OCI-M1 (cell line): ENCODE measurements at places on chromosomes 4 and X.

GRCh38 chrX:114584983-114585842, 1.3 kb downstream of the HTR2C start:
- no peak for DNase-seq

- no peak for DNase-seq
These were observed 24.4 kb downstream of the IGSF1 start for GRCh38 chrX:131264665-131265064.

DNA sequence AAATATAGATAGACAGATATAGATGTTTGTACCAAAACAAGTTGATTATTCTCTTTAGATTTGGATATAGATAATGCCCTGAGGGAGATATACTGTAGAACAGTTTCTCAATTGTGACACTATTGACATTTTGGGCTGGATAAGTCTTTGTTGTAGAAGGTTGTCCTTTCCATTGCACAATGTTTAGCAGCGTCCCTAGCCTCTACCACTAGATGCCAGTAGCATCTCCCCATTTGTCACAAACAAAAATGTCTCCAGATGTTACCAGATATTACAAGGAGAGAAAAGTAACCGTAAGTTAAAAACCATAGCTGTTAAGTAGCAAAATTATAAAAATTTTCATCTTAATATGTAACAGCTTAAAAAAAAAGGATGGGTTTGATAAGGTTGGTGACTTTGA, 2595.3 kb downstream of the ARAP2 start:
- DNase-seq, result peak; percentile 61

GRCh38 chr4:158129694-158130093, 43.1 kb downstream of the GASK1B start:
- DNase-seq, result no peak

DNA sequence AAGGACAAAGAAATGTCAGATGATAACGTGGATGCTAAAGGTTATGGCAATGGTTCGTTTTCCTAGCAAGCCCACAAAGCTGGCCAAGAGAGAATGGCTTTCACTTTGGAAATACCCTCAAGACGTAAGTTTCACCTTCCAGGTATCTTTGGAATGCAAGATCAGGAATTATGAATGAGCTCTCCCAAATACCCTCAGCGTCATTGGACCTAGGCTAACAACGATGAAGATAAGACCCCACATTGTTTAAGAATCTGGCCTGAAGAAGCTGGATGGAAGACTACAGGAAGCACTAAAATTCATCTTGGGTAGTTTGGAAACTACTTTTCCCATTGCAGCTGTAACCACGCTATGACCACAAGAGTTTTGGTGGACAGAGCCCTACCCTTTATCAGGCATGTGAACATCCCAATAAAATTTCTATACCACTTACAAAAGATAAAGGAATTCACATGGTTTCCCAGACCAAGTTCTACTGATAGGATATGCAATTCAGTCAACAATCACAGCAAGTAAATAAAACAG, 111.9 kb downstream of the KDR start:
- no peak for DNase-seq

GRCh38 chrX:111743316-111743715, 62.3 kb downstream of the ALG13 start:
- DNase-seq, result peak; percentile 7

DNA sequence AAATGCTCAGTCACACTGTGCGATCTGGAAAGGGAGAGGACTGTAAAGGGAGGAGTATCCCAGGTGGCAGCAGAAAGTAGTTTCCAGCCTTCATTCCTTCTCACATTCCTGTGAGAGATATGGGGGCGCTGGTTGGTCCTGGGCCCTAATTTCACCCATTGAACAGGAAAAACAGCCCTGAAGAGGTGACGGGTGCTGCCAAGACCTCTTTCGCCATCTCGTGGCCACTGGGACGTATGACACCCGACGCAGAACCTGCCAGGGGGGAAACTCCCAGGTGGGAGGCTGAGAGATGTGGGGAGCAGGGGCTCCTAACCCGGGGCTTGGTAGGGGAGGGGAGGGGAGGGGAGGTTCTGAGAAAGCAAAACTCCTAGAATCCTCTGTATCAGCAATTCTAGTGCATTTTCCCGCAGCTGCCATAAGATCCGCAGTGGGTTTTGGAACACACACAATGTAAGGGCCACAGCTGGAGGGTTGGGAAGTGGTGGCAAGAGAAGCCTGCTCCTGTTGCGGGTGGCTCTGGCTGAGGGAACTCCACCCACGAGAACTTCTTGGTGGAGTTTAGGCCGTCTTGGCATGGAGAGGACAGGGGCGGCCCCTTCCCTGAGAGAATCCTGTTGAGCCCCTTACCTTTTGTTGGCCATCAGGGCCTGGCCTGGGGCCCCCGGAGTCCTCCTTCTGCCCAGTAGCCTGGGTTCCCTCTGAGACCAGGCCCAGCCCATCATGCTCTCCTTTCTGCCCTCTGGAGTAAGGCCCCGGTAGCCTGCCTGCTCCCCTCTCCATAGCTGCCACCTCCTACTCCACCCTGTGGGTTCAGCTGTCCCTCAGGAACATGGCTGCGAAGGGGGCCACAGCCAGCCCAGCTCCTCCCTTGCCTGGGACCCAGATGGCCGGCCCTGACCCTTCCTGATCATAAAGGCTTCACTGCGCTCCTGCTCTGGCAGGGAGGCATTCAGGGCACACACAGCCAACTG, 134.1 kb downstream of the OR13H1 start:
- DNase-seq, result peak; percentile 46

DNA sequence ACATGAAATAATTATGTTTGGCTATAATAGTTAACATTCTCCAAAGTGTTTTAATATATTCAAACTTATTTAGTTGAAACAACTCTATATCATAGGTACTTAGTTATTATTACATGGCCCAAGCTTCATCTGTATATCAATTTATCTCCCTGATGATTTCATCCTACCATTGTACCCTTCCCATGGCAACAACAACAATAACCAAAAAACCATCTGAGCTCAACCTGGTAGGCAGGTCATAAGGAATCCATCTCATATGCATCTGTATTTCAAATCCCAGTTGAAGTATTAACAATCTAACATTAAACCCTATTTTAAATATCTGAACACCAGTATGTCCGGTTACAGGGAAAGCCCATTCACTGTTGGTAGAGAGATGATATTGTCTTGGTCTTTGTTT, 33.1 kb upstream of the SLC7A11 start:
- DNase-seq, result no peak

GRCh38 chr4:108477527-108478108, 142.8 kb upstream of the RPL34 start:
- DNase-seq, result peak; percentile 67
